ENCODE measurements at places on chromosomes 3 and 15.

DNA sequence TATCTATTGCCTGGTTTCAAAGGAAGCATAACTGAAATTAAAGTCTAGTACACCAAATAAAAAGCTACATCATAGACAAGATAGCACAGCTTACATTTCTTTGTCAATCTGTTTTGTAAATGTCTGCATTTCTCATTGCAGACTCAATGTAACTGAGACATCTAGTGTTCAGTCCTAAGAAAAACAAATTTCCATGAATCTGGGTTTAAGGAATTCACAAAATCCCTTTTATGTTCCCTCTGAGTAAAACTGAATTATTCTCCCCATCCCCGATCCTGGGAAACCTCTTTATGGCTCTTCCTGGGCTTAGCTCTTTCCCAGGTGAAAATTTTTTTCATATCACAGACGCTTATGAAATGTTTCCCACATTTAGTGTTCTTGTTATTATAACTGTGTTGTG lies 21.6 kb upstream of the RASA2 start:
- DNase-seq = no peak

DNA sequence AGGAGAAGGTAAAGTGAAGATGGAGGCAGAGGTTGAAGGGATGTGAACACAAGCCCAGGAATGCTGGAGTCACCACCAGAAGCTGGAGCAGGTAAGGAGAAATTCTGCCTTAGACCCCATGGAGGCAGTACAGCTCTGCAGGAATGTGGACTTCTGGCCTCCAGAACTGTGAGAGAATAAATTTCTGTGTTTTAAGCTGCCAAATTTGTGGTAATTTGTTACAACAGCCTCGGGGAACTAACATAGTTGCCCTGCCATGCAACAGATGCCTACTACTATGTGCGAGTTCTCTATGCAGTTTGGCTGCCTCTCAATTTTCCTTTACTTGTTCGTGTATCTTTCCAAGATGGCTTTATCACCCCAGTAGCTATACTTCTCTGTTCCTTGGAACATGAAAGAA lies 394.1 kb downstream of the TUSC7 start:
- DNase-seq = no peak

GRCh38 chr3:45590822-45591546 lies 3.6 kb upstream of the LIMD1 start:
- DNase-seq = no peak

DNA sequence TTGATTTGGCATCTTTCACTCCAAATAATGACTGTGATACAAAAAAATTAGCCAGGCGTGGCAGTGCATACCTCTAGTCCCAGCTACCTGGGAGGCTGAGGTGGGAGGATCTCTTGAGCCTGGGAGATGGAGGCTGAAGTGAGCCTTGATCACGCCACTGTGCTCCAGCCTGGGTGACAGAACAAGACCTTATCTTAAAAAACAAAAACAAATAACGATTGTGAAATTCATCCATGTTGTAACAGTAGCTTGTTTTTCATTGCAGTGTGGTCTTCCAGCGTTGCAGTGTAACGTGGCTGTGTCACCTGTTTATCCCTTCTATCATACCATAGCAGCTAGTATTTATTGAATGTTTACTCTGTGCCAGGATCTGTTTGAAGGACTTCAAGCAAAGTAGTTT lies 120.9 kb downstream of the ITPR1 start:
- no peak for DNase-seq

DNA sequence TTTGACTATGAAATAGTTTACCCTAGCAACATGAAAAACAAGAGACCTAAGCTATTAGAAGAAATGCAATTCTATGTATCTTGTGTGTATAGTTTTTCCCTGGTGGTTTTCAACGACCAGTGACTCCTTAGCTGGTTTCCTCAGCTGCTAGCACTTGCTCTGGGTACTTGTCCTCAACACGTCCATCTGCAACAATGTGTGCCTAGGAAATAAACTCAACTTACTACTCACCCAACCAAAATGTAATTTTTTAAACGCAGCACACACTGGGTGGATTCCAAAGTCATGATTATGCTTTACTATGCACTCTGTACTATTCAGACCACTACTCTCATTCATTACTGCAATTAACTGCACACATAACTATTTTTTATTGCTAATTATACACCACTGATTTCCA lies 31.0 kb downstream of the CPA3 start:
- no peak for DNase-seq

DNA sequence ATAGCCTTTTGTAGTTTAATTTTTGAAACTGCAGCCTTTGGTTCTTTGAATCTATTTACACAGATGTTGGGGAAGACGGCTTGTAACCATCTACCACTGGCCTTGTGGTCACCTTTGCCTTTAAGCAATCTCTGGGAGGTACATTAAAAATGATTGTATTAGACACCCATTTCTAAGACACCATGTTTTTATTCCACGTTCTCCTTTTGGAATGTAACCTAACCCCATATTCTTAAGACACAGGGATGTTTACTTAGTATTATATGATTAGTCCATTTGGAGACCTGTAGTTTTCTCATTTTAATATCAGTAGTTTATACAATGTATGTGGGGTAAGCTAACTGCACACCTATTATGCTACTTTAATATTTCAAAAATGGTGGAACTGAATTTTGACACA lies 175.1 kb upstream of the PLSCR5 start:
- DNase-seq = no peak

DNA sequence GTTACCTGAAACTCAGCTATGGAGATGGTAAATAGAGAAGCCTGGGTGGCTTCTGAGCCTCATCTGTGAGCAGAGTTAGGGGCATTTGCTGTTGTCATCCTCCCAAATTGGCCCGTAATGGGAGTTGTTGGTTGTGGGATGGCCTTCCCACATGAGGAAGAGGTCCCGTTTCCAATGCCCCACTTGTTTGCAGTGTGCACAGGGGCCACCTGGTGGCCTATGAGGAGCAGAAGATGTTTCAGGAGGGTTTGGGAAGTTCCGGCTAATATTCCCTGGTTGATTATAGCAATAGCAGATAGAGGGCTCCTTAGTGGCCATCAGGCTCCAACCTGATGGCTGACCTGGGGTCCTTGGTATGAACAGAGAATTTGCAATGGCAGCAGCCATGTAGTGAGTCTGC lies 1546.5 kb downstream of the OTOL1 start:
- no peak for DNase-seq

- no peak for DNase-seq
Observed at GRCh38 chr3:46021516-46021915, 5.8 kb downstream of the XCR1 start.

DNA sequence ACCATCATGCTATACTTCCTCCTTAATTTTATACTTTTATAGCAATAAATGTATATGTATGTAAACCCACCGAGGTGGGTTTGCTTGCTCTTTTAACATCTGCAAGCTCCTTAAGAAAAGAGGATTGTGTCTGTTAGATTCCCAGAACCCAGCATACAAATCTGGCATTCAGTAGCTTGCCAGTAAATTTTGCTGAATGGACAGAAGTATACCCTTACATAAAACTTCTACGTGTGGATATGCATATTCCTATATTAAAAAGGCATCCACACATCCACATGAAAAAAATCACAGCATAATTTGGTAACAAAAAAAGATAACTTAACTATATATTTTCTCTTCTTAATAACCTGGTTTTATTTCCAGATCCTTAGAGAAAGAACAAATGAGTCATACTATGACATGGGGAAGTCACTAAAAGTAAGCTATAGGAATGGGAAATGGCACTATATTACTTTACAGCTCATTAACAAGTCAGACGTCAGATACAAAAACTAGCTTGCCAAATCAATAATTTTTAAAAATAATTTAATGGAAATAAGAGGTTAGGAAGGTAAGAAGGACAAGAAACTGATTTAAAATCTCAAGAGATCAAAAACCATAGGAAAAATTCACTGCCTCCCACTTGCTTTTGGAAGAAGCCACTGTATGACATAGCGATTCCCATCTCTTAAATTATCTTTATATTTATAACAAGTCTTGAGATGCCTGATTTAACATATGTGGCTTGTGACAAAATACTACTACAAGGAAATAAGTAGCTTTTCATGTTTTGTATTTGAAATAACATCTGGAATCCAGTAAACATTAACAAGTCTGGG lies 68.7 kb downstream of the SUMF1 start:
- DNase-seq = no peak

GRCh38 chr3:161800985-161801559 lies 304.5 kb downstream of the OTOL1 start:
- DNase-seq = no peak

GRCh38 chr15:99963096-99963825 lies 230.0 kb upstream of the LYSMD4 start:
- DNase-seq = no peak

- no peak for DNase-seq
Observed at GRCh38 chr3:52061121-52061910, 4.9 kb upstream of the DUSP7 start.

- DNase-seq = no peak
Observed at GRCh38 chr15:100310513-100311153, 31.1 kb downstream of the ADAMTS17 start.

GRCh38 chr3:53350652-53351051 lies 3.3 kb upstream of the DCP1A start:
- no peak for DNase-seq

DNA sequence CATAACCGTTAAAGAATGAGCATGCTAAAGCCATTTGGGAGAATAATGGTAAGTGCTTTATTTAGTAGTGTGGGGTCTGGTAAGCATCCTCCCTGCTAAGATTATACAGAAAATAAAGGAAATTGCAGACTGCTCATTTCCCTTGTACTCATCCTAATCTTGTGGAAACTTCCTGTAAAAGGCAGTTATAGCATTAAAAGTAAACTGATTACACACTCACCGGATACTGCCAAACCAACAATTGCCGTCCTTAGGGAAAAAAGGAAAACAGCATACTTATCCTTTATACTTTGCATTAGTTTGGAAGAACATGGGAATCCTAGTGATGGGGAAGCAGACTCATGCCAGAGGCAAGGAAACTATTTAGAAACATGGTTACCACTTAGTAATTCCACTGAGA lies 5.3 kb upstream of the SPRED1 start:
- DNase-seq = no peak

- no peak for DNase-seq
Observed at GRCh38 chr3:132660811-132661070, 612 bp downstream of the UBA5 start.

DNA sequence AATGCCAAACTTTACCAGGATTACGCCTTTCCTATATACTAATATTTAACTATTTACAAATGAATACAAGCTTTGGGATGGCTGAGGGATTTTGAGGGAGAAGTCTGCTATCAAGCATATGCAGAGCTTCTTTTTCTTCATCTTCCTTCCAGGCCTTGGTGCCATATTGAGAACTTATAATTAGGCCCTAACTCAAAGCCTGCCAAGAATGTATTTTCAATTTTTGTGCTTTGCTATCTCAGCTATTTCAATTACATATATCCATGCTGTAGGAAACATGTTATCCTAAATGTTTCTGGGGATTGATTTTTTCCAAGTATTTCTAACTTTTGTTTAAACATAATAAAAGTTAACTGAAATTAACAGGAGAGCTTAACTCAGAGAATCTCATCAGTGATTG lies 425.0 kb upstream of the GRM7 start:
- no peak for DNase-seq

- DNase-seq = no peak
Observed at GRCh38 chr3:71536376-71536965, 47.1 kb downstream of the FOXP1 start.

- no peak for DNase-seq
Observed at GRCh38 chr3:172918165-172918564, 167.6 kb downstream of the ECT2 start.

DNA sequence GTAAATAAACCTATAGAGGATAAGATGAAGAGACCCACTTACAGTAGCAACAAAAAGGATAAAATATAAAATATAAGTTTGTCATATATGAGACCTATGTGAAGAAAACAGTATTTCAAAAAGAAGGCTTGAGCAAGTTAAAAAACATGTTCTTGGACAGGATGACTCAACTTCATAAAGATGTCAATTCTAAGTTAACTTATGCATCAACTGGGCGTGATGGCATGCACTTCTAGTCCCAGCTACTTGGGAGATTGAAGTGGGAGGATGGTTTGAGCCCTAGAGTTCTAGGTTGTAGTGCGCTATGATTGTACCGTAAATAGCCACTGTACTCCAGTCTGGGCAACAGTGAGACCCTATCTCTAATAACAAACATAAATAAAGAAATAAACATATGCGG lies 59.7 kb downstream of the PDCD6IP start:
- DNase-seq = no peak

DNA sequence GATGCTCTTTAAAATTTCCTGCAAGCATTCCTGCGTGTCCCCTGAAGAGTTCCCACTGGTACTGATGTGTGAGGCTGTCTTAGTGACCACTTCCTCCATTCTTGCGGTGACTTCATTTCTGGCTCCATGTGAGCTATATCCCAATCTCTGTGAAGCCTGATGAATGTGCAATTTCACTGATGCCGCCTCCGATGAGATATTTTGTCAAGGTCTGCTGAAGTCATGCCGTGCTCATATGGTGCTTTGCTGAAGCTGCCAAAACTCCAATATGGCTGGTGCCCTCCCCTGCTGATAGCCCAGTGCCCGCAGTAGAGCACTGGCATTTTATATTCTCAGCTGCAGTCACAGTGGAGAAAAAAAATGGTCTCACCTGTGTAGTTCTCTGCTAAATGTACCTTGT lies 271.5 kb downstream of the EFHB start:
- DNase-seq = no peak

GRCh38 chr3:56952846-56953245 lies 107.6 kb upstream of the SPATA12 start:
- no peak for DNase-seq

DNA sequence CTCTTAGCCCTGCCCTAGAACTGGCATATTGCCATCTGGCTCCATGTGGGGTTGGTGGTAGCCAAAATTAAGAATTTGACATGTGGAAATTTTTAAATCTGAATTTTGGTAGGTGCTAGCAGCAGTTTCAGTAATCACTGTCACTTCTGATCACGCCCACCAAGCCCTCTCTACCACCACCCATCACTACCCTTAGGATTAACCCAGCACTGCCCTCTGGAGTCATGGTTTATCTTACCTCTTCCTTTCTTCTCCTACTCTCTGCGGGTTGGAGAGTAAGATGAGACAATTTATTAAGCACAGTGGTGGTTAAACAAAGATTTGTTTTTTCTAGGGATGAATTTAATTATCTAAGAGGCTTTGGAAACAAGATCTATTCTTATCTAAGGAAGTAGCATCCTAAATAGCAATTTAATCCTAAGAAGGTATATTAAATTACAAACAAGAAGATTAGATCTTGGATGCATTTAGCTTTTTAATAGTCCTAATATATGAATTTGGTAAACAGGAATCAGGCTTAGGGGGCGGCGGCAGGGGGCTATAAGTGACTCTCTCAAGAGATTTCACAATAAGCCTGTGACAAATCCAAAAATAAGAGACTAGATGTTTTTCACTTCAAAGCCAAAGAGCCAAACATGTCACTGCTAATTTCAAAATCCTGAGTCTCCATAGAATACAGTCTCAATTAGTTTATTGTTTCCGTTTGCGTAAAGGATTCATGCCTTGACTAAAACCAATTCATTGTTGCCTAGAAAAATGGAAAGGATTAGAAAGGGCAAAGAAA lies 498.4 kb upstream of the UBE2E2 start:
- DNase-seq = no peak

GRCh38 chr3:13078163-13078905 lies 5.1 kb upstream of the IQSEC1 start:
- no peak for DNase-seq

GRCh38 chr15:24858737-24859601 lies 95.8 kb upstream of the SNRPN start:
- no peak for DNase-seq
